Retina (tissue), 1 donor: ENCODE measurements at places on chromosomes 16 and 17.

GRCh38 chr16:50372611-50373344, 4.0 kb upstream of the BRD7 start:
- DNase-seq, result peak; percentile 89

- DNase-seq, result peak; percentile 72
Measured at GRCh38 chr17:32311028-32311536, 30.9 kb downstream of the C17orf75 start.

- DNase-seq, result no peak
Measured at GRCh38 chr17:28180449-28180848, 138.0 kb downstream of the NLK start.

- DNase-seq, result no peak
Measured at GRCh38 chr17:75173526-75173925, 9.2 kb downstream of the SUMO2 start.

DNA sequence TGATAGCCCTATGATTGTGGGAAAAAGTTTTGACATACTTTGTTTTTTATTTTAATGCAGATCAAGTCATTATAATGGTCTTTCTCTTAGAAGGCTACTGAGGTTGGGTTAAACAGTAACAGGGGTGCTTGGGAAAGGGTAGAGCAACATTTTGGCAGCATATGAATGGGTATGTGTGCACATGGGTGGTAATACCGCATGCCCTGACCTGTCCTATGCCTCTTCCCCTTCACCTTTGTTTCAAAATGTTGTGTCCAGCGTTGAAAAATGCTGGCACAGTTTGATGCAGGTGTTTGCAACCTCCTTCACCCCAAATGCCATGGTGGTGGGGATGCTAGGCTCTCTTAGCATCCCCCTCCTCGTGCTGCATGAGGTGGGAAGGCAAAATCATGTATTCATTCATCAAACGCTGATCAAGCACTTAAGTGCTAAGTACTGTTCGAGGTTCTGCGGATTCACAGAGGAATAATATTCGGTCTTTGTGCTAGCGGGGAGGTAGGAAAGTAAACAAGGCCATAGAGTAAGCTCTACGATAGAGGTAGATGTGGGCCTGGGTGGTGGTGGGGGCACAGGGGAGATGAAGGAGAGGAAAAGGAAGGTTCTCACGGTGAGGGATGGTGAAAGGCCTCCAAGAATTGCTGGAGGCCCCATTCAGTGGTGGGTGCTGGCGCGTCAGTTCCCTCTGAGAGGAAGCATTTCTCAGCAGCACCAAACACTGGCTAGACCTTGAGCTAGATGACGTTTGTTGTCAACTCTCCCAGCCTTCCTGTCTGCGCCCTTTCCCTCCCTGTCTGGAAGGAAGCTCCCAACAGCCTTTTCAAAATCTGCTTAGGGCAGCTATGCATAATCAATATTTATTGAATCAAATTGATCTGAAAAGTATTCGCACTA, 13.3 kb upstream of the MARCHF10 start:
- no peak for DNase-seq

- DNase-seq, result no peak
Measured at GRCh38 chr17:63550817-63551639, 751 bp downstream of the DCAF7 start.

- DNase-seq, result no peak
Measured at GRCh38 chr17:31061678-31062077, 33.1 kb upstream of the NF1 start.

- no peak for DNase-seq
Measured at GRCh38 chr17:17401271-17401781, 75.5 kb upstream of the MED9 start.

DNA sequence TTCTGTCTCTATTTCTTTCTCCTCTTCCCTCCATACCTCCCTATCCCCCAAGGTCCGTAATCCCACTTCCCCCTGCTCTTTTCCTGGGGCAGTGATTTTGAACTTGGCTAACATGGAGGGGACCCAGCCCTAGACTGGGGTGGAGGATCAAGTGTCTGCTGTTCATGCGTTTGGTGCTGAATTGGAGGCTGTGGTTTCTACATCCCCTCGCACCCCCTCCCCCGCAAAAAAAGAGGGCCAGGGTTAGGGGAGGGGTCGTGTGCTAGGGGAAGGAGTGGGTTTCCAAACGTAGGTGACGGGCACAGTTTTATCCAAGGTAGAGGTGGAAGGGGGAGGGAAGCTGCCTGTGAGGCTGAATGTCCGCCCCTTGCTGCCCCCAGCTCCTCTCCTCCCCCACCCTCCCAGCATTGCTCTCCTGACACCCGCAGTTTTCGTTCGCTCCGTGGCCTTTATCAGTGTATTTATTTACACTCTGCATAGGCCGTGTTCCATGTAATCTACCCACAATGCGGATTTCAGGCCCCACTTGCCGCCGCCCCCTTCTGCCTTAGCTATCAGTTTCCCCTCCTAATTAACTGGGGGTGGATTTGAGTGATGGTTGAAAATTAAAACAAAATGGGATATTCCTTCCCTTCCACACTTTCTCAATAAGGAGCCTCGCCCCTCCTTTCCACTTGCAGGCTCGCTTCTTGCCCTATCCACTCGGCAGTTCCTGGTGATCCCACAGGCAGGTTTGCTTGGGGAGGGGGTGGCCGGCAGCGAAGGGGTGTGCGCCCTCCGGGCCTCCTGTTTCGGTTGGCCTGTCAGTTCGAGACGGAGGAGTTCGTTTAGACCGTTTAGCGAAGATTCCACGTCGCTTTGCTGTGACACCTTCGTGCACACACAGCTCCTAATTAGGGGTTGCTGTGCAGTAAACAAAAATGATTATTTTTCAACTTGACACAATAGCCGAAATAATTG, 2.0 kb downstream of the GNAO1 start:
- peak; percentile 58 for DNase-seq

GRCh38 chr16:75104836-75105235, 11.7 kb downstream of the LDHD start:
- DNase-seq, result no peak

DNA sequence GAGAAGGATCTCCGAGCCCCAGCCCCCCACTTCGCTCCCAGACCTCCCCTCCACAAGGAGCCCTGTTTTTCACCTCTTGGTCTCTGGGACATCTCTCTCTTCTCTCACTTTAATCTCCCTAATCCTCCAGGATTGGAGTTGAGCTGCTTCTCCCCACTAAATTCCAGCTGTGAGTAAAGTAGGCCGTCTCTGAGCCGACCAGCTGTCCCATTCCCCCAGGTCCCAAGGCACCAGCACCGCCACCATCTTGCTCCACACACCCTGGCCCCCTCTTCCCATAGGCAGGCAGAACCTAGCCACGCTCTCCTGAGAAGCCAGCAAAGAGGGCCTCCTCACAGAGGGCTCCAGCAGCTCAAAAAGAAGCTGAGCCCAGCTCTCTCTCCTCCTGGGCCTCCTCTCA, 878 bp downstream of the DLG4 start:
- DNase-seq, result no peak

- no peak for DNase-seq
Measured at GRCh38 chr17:81265576-81265975, 26.5 kb downstream of the NDUFAF8 start.

DNA sequence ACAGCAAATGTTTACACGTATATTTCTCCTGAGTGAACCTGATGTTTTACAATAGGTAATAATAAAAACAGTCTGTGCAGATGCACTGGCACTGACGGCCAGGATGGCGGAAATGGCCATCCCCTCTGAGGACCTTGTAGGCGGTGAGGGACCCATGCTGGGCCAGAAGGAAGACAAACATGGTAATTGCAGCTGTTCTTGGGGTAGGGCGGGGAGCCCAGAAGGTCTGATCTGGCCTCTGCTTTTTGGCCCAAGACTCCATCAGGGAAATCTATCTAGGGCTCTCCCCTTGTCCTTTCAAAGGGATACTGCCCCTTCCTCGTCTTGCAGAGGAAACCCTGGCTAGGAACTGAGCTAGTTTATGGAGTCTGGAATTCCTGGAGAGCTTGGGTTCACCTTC, 7.4 kb upstream of the LGALS9 start:
- no peak for DNase-seq

GRCh38 chr16:78729687-78730086, 630.2 kb downstream of the WWOX start:
- DNase-seq, result no peak

DNA sequence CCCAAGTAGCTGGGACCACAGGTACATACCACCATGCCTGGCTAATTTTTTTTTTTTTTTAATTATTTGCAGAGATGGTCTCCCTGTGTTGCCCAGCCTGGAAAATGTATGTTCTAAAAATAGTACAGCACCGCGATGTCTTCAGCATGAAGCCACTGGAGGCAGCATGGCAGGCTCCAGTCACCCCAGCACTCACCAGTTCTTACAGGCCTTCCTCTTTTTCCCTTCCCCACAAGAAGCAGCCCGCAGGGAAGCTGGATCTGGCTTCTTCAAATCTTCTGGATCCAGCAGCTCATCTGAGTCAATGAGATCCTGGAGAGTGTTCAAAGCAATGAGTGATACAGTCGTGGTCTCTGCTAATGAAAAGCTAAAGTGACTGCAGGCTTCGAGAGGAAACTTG, 16.2 kb downstream of the CIAPIN1 start:
- DNase-seq, result no peak

GRCh38 chr17:38424297-38424972, 3.8 kb upstream of the ARHGAP23 start:
- DNase-seq, result no peak

GRCh38 chr16:60328152-60328551, 1594.0 kb upstream of the GOT2 start:
- DNase-seq, result no peak

DNA sequence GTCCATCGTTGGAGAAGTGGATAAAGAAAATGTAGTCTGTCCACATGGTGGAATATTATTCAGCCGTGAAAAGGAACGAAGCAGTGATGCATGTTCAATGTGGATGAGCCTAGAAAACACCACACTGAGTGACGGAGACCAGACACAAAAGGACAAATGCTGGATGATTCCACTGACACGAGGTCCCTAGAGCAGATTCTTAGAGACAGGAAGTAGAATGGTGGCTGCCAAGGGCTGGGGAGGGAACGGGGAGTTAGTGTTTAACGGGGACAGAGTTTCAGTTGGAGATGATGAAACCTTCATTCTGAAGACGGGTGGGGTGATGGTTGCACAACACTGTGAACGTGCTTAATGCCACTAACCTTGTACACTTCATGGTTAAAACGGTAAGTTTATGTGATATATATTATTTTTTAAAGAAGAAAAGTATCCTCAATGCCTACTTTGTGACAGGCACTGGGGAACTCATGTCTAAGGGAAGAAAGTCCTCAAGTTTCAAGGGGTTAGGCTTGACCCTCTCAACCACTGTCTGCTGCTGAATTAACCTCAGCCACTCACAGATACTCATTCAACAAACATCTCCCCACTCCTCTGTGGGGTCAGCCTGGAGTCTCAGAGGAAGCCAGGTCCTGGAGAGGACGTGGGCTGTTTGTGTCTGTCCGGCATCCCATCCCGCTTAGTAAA, 17.6 kb downstream of the C16orf74 start:
- DNase-seq, result no peak

- DNase-seq, result no peak
Measured at GRCh38 chr17:8474826-8475225, 39.1 kb downstream of the NDEL1 start.

DNA sequence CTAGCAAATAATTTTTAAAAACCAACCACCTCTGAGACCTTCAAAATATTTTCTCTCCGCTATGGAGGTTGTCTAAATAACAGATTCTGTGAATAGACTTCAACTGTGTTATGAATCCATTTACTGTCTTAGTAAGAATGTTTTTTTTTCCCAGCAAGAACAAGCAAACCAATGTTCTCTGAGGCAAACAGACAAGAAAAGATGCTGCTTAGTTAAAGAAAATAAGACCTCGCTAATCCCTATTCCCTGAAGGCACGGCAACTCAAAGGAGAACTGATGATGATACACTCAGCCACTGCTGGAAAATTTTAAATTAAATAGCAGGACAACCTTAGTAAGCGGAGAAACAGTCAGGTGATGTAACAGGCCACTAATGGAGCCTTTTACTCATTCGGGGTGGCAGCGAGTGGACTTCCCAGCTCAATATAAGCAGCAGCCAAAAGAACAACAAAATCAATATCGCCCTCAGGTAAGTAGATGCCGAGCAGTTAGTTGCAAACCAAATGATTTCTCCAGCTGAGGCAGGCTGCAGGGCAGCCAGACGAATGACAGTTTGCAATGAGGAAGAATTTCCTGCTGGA, 81.8 kb downstream of the CPPED1 start:
- no peak for DNase-seq

- DNase-seq, result no peak
Measured at GRCh38 chr16:47262938-47263337, 119.2 kb upstream of the NETO2 start.

- peak; percentile 68 for DNase-seq
Measured at GRCh38 chr16:81204798-81205680, 33.5 kb upstream of the BCO1 start.

- peak; percentile 83 for DNase-seq
Measured at GRCh38 chr17:79993390-79994227, 42.1 kb downstream of the TBC1D16 start.

DNA sequence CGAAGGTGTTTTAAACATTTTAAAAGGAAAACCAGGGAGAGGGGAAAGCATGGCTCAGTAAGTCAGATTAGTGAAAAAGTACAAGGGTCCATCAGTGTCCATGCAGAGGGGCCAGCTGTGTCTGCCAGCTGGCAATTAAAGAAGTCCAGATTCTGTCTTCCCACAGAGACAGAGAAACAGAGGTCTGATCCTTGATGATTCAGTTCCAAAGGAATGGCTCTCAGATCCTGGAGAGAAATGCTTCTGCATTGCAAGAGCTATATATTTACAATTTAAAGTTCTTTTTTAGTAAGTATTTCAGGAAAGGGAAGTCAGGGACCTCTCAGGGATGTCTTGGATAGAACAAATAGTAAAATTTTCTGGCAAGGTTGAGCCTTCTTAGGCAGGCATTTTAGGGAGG, 56.2 kb downstream of the HSD17B2 start:
- no peak for DNase-seq

DNA sequence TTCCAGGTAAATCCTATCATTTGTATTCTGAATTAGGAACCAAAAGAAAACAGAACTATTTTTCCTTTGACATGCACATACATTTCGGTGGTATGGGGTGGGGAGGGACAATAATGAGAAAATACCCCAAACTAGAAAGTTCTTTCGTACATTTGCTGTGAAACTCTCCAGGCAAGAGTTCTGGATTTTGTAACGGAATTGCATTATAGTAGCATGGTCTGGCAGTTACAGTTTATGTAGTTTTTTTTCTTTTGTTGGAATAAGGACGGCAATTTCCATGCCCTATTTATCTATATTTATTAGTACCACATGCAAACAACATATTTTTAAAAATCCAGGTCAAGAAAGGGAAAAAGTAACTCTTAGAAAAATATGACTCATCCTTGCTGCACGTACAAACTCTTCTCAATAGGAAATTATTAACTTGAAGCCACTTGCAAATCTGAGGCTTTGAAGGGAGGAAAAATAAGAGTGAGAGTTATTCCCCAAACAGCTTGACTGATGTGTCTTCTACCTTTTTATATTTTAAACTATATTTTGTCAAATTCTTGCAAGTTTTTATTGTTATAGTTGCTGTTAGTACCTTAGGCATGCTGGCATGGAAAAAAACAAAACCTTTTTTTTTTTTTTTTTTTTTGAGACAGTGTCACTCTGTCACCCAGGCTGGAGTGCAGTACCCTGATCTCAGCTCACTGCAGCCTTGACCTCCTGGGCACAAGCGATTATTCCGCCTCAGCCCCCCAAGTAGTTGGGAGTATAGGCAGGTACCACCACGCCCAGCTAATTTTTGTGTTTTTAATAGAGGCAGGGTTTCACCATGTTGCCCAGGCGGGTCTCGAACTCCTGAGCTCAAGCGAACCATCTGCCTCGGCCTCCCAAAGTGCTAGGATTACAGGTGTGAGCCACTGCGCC, 69.3 kb downstream of the WWP2 start:
- DNase-seq, result no peak
